MG63 (cell line): ENCODE measurements at places on chromosomes 5 and 9. TPM values are rescaled to one million over a fixed set of nuclear protein-coding genes. Genes with fewer than 3 reads are reported as not detected.

TMEM161B gene
- total RNA-seq, result 5.5 and 16.3 TPM in 2 replicates

PHF24 gene
- total RNA-seq, result not detected in 2 replicates

PPP3R2 gene
- total RNA-seq, result not detected in 2 replicates

NDUFB6 gene
- total RNA-seq, result 77.0 and 86.4 TPM in 2 replicates

FREM1 gene
- 0.37 and 0.43 TPM in 2 replicates for total RNA-seq

AFF4 gene
- 18.3 and 26.9 TPM in 2 replicates for total RNA-seq

KLHL9 gene
- 46.6 and 58.6 TPM in 2 replicates for total RNA-seq

FCN2 gene
- total RNA-seq, result not detected in 2 replicates

BTNL9 gene
- total RNA-seq, result 0.76 and 0.99 TPM in 2 replicates

CRHBP gene
- not detected in 2 replicates for total RNA-seq

C9 gene
- not detected in 2 replicates for total RNA-seq

HOMER1 gene
- total RNA-seq, result 6.3 and 12.0 TPM in 2 replicates

SAXO1 gene
- not detected in 2 replicates for total RNA-seq

TOR4A gene
- 2.3 and 2.9 TPM in 2 replicates for total RNA-seq

ADGRV1 gene
- 0.13 TPM in 1 of 2 replicates, not detected in the other for total RNA-seq

GMCL2 gene
- total RNA-seq, result not detected in 2 replicates

RIMOC1 gene
- total RNA-seq, result 5.5 and 8.6 TPM in 2 replicates

TRIO gene
- 123 and 124 TPM in 2 replicates for total RNA-seq

RNF183 gene
- total RNA-seq, result not detected in 2 replicates

PCDHGB1 gene
- total RNA-seq, result 0.59 and 1.3 TPM in 2 replicates

SHISAL2B gene
- not detected in 2 replicates for total RNA-seq

ZNF483 gene
- not detected in 2 replicates for total RNA-seq

HRCT1 gene
- total RNA-seq, result 95.0 and 617 TPM in 2 replicates

SLU7 gene
- total RNA-seq, result 42.3 and 88.8 TPM in 2 replicates

TXNDC8 gene
- total RNA-seq, result not detected in 2 replicates

SOWAHA gene
- not detected in 2 replicates for total RNA-seq

GAS1 gene
- total RNA-seq, result 6.5 and 12.4 TPM in 2 replicates

HNRNPA0 gene
- total RNA-seq, result 58.9 and 81.3 TPM in 2 replicates
